Epithelial cell of alveolus of lung (primary cell): ENCODE measurements at places on chromosomes 3 and 15. TPM values are rescaled to one million over a fixed set of nuclear protein-coding genes. Genes with fewer than 3 reads are reported as not detected.

The CDHR4 gene
- 0.16 TPM in 1 of 2 replicates, not detected in the other for total RNA-seq

The GPR62 gene
- 0.08 TPM in 1 of 2 replicates, not detected in the other for total RNA-seq

The PLXND1 gene
- 61.4 and 149 TPM in 2 replicates for total RNA-seq

The BLM gene
- total RNA-seq: 1.6 and 4.4 TPM in 2 replicates

The A4GNT gene
- total RNA-seq: not detected in 2 replicates

The IL20RB gene
- total RNA-seq: 1.8 and 1.9 TPM in 2 replicates

The CASR gene
- total RNA-seq: not detected in 2 replicates

The SUCNR1 gene
- total RNA-seq: 0.16 and 0.26 TPM in 2 replicates

The SPTSSB gene
- not detected in 2 replicates for total RNA-seq

The MAPK6 gene
- 26.5 and 45.8 TPM in 2 replicates for total RNA-seq

The MRPS11 gene
- 36.7 and 42.2 TPM in 2 replicates for total RNA-seq

The ADAMTS9 gene
- total RNA-seq: 2.7 and 34.4 TPM in 2 replicates

The CHAC1 gene
- 5.0 and 63.6 TPM in 2 replicates for total RNA-seq

The GOLGA8S gene
- total RNA-seq: not detected in 2 replicates

The PODXL2 gene
- total RNA-seq: 5.0 and 10.5 TPM in 2 replicates

The STX19 gene
- not detected in 2 replicates for total RNA-seq

The C3orf70 gene
- total RNA-seq: 0.64 and 1.4 TPM in 2 replicates

The MRAS gene
- total RNA-seq: 25.1 and 83.3 TPM in 2 replicates

The AADACL2 gene
- total RNA-seq: not detected in 2 replicates

The FHIT gene
- total RNA-seq: 1.3 and 9.4 TPM in 2 replicates

The SUSD5 gene
- 2.7 and 8.1 TPM in 2 replicates for total RNA-seq

The FMN1 gene
- total RNA-seq: 1.3 and 6.2 TPM in 2 replicates

The CIDEC gene
- total RNA-seq: not detected in 2 replicates

The NEIL1 gene
- 1.6 and 19.8 TPM in 2 replicates for total RNA-seq

The SKOR1 gene
- total RNA-seq: 0.13 and 1.5 TPM in 2 replicates

The LRRK1 gene
- total RNA-seq: 4.0 and 9.8 TPM in 2 replicates

The CP gene
- 1.0 and 1.8 TPM in 2 replicates for total RNA-seq

The PPP1R2 gene
- total RNA-seq: 35.1 and 35.7 TPM in 2 replicates

The LNP1 gene
- 2.7 and 4.5 TPM in 2 replicates for total RNA-seq

The IL17RC gene
- 34.1 and 39.6 TPM in 2 replicates for total RNA-seq

The GXYLT2 gene
- total RNA-seq: 29.0 and 33.0 TPM in 2 replicates

The THOC7 gene
- 50.0 and 65.3 TPM in 2 replicates for total RNA-seq

The ANKRD34C gene
- not detected in 2 replicates for total RNA-seq

The TP63 gene
- 0.16 and 0.91 TPM in 2 replicates for total RNA-seq

The CYP19A1 gene
- total RNA-seq: 0.08 and 0.13 TPM in 2 replicates

The LMAN1L gene
- not detected in 2 replicates for total RNA-seq

The MESP2 gene
- 1.0 and 2.0 TPM in 2 replicates for total RNA-seq

The GOLGA8R gene
- 0.08 and 0.65 TPM in 2 replicates for total RNA-seq

The SCN11A gene
- total RNA-seq: under 0.01 TPM in 2 replicates

The GALNT15 gene
- 1.2 and 16.8 TPM in 2 replicates for total RNA-seq

The ARPP19 gene
- total RNA-seq: 83.3 and 94.1 TPM in 2 replicates

The RGMA gene
- total RNA-seq: 1.0 and 5.3 TPM in 2 replicates

The C2CD4A gene
- total RNA-seq: not detected in 2 replicates

The GOLGA6L7 gene
- total RNA-seq: not detected in 2 replicates

The SLC6A1 gene
- total RNA-seq: not detected in 2 replicates

The STAC gene
- 0.08 and 3.2 TPM in 2 replicates for total RNA-seq

The BFSP2 gene
- not detected in 2 replicates for total RNA-seq

The PAK2 gene
- 30.9 and 36.1 TPM in 2 replicates for total RNA-seq

The ITPKA gene
- 1.4 and 44.2 TPM in 2 replicates for total RNA-seq

The KBTBD12 gene
- not detected in 2 replicates for total RNA-seq

The RTP1 gene
- total RNA-seq: not detected in 2 replicates

The WWTR1 gene
- total RNA-seq: 46.2 and 112 TPM in 2 replicates

The GREM1 gene
- 96.8 and 140 TPM in 2 replicates for total RNA-seq

The ATP8B4 gene
- total RNA-seq: 0.39 and 2.2 TPM in 2 replicates

The B3GALNT1 gene
- 13.1 and 15.9 TPM in 2 replicates for total RNA-seq
